ENCODE measurements at places on chromosomes 6 and 20.
A peak's percentile ranks its signal among the peaks of the same experiment; 100 is the strongest.

GRCh38 chr6:122075084-122075838, 324.2 kb upstream of the HSF2 start:
- DNase-seq: no peak

DNA sequence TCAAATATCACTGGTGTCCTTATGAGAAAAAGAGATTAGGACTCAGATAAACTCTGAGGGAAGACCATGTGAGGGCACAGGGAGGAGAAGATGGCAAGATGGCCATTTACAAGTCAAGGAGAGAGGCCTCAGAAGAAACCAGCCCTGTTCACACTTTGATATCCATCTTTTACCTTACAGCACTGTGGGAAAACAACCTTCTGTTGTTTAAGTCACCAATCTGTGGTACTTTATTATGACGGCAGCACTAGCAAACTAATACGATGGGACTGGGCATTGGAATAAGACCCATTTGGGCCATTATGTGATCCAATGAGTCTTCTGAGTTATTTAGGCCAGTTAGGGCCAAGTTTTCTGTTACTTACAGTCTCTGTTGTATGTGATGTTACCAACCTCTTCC, 26.4 kb upstream of the CD2AP start:
- no peak for DNase-seq

GRCh38 chr6:131755597-131755996, 44.8 kb upstream of the CTAGE9 start:
- DNase-seq: peak; percentile 90

DNA sequence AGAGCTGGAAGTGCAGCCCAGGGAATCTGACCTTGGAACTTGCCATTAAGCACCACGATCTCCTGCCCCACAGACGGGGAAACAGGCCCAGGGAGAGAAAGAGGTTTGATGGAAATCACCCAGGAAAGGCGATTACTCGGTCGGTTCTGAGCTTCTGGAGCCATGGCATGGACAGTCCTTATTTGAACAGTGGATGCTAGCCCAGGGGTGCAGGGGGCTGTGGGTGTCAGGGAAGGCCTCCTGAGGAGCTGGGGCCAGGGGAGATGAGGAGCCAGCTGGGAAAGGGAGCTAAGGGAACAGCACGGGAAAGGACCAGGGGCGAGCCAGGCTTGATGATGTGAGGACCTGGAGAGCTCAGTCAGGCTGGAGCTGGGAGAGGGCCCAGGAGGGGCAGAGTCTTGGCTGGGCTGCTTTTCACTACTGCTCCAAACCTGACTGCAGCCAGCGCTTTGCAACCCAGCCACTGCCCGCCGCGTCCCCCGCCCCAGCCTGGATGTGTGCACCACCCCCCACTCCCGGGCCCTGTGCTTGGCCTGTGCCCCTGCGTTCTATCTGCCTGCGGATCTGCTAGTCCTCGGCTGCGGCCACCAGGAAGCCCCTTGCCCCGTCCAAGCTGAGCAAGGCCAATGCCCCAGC, 17.8 kb downstream of the SUN5 start:
- DNase-seq: no peak

DNA sequence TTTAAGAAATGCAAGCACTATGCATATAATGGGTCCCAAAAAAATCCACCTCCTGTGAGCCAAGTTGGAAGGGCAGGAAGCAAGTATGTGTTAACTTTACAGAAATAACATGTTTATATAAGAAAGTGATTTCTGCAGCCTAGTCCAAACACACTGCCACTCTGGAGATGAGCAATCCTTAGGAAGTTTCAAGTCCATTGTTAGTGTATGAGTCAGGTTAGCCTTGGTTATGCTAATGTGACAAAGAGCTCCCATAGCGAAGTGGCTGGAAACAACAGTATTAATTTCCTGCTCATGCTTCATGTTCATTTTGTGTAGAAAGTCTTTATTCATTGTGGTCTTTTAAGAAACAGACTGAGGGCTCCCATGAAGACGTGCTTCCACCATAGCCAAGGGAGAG, 121.4 kb downstream of the TBXT start:
- peak; percentile 16 for DNase-seq

- DNase-seq: peak; percentile 51
Observed at GRCh38 chr6:107704347-107705013, 119.6 kb downstream of the SCML4 start.

DNA sequence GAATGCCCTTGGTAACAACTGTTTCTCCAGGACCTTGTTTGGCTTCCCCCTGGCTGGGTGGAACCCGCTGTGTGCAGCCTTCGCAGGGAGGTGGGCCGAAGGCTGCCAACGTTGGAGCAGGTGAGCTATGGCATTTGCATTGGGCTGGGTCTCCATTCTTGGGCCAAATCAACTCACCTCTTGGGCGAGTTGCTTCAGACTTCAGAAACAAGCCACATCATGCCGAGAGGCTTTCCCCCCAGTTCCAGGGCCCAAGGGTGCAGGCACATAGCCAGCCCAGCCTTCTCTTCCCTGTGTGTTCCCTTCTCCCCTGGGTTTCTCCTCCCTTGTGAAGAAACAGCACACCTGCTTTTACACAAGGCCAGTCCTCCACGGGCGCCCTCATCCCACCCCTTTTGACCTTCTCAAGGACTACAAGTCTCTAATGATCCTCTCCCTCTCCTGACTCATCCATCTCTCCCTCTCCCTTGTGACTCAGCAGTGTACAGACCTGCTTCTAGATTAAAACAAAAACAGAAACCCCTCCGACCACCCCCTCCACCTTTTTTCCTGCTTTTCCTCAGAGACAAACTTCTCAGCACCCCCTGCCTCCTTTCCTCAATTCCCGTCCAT, 41.6 kb downstream of the FAM209B start:
- peak; percentile 45 for DNase-seq

DNA sequence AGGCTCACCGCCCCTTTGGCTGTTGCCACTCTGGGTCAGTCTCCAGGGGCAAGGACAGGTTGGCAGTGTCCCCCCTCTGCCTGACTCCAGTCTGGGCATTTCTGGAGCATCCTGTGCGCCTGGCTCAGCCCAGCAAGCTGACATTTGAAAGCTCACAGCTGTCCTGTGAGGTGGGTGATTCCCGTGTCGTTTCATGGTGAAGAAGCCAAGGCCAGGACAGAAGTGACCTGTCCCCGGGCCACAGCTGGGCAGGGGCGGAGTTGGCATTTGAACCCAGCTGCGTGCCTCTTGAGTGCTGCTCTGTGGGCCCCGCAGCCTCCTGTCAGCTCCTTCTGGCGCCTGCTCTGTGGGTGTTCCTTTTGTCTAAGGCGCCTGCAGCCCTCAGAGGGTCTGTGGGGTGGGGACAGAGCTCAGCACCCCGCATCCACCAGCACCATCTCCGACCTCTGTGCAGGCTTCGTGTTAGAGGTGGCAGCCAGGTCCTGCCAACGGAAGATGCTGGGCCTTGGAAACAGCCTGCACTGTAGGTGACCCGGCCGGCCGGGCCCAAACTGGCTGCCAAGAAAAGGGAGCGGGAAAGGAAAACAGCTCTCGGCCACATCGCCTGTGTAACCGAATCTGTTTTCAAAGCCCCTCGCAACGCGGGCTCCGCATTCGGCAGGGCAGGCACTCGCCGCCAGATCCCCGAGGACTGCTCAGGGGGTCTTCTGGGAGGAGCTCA, 5.8 kb upstream of the GATA5 start:
- DNase-seq: no peak

- no peak for DNase-seq
Observed at GRCh38 chr20:50487397-50487796, 22.8 kb upstream of the PTPN1 start.

DNA sequence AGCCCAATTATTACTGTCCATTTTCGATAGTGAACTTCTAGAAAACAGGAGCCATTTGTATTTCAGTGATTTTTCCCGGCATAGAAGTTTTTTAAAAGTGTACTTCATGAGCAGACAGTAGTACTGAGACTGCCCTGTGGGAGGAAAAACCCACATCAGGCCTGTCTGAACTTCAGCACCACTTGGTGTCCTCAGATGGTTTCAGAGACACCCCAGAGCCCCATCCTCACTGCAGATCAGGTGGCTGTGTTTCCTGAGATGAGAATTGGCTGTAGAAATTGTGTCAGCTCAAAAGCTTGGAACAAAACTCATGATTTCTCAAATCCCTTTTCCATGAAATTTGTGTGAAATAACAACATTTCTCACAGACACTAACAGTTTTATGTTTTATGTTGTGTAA, 110.0 kb upstream of the RIN2 start:
- DNase-seq: peak; percentile 17

- DNase-seq: no peak
Observed at GRCh38 chr20:17759449-17759848, 59.7 kb downstream of the BANF2 start.

DNA sequence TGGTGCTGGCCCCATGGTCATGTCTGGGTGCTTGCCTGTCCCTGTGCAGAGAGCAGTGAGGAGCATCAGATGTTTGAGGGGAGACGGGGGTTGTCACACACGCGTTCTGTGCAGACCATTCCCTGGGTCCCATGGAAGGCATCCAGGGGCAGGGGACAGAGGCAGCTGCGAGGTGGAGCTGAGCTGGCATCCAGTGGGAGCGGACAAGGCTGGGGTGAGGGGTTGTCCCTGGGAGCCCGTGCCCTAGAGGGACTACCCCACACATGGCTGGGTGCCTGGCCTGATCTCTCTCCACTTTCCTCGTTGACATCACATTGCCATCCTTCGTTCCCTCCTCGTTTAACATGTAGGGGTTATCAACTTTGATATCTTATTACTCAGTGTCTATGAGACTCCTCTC, 331.3 kb downstream of the CDH4 start:
- no peak for DNase-seq

- no peak for DNase-seq
Observed at GRCh38 chr6:86456821-86457220, 480.5 kb upstream of the HTR1E start.

- DNase-seq: no peak
Observed at GRCh38 chr20:32533732-32534131, 51.4 kb downstream of the NOL4L start.

DNA sequence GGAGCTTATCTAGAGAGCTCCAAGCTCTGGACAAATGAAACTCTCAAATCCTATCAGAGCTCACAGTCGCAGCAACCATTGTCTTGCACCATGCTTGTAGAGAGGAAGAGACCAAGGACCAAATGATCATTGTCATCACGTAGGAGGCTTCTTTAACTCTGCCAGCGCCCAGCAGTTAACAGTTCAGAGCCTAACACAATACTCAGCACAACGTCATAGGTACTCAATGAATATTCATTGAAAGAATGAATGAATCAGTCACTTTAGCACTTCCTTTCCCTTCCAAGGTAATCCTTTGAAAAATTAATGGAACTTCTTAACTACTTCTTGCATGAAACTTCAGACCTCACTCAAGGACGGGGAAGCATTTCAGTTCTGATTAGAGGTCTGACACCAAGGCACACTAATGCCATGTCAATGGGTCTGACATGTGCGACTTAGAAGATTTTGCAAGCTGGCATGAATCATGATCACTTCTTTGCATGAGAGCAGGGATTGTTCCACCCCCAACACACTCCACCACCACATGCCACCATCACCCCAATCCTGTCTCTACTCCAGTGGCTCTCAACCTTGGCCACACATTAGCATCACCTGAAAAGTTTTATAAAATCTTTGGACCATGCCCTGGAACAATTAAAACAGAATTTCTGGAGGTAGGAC, 45.1 kb downstream of the KHDC1L start:
- peak; percentile 1 for DNase-seq

DNA sequence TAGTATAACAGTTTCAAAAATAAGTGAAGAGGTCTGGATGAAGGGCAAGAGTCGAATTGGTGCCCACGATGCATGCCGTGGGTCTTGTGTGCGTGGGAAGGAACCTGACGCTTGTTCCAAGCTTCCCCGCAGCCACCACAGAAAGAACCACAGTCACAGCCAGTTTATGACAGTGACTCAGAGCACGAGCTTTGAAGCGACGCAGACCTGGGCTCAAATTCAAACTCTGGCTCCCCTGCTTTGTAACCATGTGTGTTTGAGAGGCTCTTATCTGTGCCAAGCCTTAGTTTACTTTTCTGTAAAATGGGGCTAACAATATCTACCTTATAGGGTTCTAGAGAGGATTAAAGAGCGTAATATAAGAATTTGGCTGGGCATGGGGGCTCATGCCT, 65.5 kb downstream of the SYNJ2 start:
- DNase-seq: peak; percentile 58

- no peak for DNase-seq
Observed at GRCh38 chr6:68636666-68637065, 1.6 kb downstream of the ADGRB3 start.

GRCh38 chr6:54002116-54002515, 109.1 kb upstream of the MLIP start:
- DNase-seq: no peak

DNA sequence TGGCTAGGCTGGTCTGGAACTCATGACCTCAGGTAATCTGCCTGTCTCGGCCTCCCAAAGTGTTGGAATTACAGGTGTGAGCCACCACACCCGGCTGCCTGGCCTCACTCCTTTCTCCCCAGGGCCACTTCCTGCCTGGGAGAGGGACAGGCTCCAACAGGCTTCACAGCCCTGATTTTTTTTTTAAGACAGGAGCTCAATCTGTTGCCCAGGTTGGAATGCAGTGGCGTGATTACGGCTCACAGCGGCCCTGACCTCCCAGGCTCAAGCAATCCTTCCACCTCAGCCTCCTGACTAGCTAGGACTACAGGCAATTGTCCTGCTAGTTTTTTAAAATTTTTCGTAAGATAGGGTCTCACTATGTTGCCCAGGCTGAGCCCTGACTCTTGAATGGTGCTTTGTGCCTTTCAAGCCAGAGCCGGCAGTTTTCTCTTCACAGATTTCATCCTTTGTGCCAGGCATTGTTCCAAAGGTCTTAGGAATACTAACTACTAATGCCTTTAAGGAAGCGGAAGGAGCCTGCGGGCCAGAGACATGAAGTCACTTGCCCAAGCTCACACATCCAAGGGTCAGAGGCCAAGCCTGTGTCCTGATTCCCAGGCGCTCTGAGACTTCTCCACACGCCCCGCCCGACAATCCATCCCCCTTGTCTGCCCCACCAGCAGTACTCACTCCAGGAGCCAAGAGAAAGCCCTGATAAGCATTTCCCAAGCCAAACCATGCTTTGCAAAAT, 19.2 kb downstream of the CAPN11 start:
- DNase-seq: no peak

DNA sequence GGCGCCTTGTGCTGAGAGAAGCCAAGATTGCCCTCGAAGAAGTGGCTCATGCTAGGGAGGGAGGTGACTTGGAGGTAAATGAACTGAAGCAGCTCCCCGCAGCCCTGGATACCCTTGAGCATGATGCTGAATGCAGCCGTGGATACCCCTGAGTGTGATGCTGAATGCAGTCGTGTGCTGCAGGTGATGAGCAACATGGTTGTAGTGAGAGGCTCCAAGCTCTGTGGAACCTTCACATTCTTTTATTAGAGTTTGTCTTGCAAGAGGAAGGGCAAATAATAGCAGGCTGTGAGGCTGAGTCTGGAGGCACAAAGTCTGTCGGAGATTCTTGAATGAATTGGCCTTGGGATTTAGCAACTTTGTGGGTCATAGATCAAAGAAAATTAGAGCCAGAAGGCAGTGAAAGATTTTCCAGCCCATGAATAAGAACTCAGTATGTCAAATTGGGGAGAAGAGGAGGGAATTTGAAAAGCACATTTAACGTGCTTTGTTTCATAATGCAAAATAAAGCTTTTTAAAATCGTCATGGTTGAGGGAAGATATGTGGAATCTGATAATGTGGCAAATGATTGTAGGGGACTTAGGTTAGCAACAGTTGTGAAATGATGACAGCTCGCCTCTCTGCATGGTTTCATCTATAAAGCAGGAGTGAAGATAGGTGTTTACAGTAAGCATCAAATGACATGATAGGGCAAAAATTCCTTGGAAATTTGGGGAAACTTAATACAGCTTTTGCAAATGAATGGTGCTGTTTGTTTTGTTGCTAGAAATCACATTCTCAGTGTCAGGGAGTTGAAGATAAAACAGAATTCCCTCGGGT, 120.1 kb upstream of the TIAM2 start:
- DNase-seq: no peak
